ENCODE measurements at places on chromosomes 11 and 22.

- no peak for DNase-seq
Measured at GRCh38 chr22:36713436-36713835, 9.9 kb upstream of the CACNG2 start.

GRCh38 chr11:105838668-105839384 is 183.2 kb downstream of the MSANTD4 start:
- no peak for DNase-seq

DNA sequence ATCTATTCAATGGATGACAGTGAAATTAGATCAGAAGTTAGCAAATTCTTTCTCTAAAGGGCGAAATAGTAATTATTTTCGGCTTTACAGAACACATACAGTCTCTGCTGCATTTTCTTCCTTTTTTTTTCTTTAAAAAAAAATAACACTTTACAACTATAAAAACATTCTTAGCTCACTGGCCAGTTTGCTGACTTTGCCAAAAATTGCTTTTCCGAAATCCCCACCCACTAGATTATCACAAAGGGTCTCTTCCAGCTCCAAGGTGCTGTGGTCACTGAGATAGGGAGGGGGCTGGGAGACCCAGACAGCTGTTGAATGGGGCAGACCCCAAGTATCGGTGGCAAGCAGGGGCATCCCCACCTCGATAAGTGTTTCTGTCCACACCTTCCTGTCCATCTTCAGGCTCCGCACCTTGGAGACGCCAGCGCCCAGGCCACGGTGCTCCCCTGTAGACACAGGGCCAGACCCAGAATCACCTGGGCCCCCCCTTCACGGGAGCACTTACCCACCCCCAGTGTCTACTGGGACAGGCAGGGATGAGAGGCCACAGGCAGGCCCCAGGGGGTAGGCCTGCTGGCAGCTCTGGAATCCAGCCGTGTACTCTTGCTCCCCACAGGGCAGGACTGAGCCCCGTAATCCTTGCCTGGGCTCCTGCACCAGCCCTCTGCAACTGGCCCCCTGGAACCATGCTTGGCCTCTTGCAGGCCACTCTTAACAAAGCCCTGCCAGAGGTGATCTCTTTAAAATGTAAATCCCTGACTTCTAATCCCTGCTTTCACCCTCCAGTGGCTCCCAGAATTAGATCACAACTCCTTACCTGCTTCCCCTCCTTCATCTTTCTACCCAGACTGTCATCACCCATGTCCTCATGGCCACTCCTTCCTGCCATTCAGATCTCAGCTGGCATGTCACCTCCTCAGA is 31.5 kb upstream of the PDE2A start:
- DNase-seq: no peak

- no peak for DNase-seq
Measured at GRCh38 chr11:71172680-71173079, 79.7 kb downstream of the SHANK2 start.

- no peak for DNase-seq
Measured at GRCh38 chr11:60916669-60917206, 2.8 kb downstream of the TMEM109 start.

GRCh38 chr11:44275961-44276550 is 33.9 kb downstream of the ALX4 start:
- DNase-seq: no peak

- no peak for DNase-seq
Measured at GRCh38 chr11:57217053-57217452, 20.0 kb downstream of the APLNR start.

DNA sequence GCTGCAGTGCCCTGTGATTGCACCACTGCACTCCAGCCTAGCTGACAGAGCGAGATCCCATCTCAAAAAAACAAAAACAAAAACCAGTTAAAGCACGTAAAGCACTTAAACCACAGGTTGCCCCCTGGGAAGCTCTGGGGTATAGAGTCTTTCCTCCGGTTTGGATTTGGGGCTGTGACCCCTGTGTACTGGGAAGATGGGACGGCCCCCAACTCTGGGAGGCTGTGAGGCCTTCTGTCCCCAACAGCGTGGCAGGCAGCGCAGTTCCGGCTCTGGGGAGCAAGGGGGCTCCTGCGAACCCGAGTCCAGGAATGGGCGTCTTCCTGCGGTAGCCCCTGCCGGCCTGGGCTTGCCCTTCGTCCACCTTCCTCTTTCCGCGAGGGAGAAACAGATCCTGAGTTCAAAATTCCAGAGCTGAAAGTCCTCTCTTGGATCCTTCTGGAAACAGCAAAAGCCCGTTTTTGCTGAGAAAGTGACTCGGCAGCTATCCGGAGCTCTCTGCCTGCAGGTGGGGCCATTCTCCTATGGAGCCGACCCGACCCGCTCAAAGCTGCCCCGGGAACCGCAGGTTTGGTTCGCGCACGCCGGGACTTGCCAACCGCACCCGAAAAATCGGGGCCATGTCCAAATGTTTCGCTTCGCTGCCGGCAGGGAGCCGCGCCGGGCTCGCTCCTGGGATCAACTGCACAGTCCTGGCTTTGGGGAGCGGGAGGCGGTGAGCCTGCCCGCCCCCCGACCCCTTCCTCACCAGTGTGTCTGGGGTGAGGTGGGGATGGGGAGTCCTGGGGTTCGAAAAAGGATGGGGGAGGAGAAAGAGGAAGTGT is 36.3 kb upstream of the POLA2 start:
- DNase-seq: peak; percentile 26

- no peak for DNase-seq
Measured at GRCh38 chr22:39270792-39271191, 26.0 kb upstream of the PDGFB start.

- DNase-seq: peak; percentile 61
Measured at GRCh38 chr22:41857155-41857859, 24.4 kb downstream of the SREBF2 start.

DNA sequence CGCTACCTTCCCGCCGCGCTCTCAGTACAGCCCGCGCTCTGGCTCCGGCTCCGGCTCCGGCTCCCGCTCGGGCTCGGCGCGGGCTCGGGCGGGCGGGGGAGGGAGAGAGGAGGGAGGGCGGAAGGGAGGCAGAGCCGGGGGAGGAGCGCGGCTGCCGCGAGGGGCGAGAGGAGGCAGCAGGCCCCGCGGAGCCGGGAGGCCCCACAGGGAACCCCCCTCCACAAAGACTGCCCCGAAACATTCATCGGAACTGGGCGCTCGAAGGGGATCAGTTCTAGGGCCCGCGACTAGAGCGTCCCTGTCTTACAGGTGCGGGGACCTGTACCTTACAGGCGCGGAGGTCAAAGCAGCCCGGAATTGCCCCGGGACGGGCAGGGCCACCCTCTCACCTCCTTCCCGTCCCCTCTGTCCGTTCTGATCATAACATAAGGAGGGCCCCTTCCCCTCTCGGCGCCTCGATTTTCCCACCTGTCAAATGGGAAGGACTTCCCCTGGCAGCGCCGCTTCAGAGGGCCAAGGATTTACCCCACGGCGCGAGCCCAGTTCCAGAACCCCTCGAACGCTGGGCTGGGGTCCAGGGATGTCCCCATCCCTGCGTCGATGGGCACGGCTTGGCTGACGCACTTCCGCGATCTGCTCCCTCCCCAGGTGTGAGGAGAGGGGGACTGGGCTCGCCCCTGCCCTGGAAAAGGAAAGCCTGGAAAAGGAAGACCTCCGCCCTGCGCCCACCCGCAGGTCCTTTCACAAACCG is at the start of gene SHISA8:
TSS of gene SHISA8 (minus strand) at position 40 of the 751 bp plus-strand sequence. CDS start 407 bp downstream, outside the sequence.
- no peak for DNase-seq

Data from DND-41 (cell line).